ENCODE measurements at places on chromosomes 11 and 22. TPM values are rescaled to one million over a fixed set of nuclear protein-coding genes. Genes with fewer than 3 reads are reported as not detected.

GRCh38 chr11:15169815-15170551 is 55.3 kb downstream of the INSC start:
- H3K27ac ChIP-seq, result no peak overlapping the region
- DNase-seq, result peak; percentile 43
- H3K4me3 ChIP-seq, result no peak overlapping the region
- no peaks in the 10 kb centered on the region for H3K27me3 ChIP-seq
- no peaks in the 10 kb centered on the region for H3K36me3 ChIP-seq

GRCh38 chr11:128629516-128630106 is 42.3 kb upstream of the ETS1 start:
- no peaks in the 10 kb centered on the region for H3K36me3 ChIP-seq
- H3K27ac ChIP-seq, result no peak overlapping the region
- no peaks in the 10 kb centered on the region for H3K27me3 ChIP-seq
- H3K4me1 ChIP-seq, result peaks cover 16% of the 10 kb centered on the region
- H3K4me3 ChIP-seq, result no peak overlapping the region

PPM1F gene
- 37.8 TPM for total RNA-seq

DNA sequence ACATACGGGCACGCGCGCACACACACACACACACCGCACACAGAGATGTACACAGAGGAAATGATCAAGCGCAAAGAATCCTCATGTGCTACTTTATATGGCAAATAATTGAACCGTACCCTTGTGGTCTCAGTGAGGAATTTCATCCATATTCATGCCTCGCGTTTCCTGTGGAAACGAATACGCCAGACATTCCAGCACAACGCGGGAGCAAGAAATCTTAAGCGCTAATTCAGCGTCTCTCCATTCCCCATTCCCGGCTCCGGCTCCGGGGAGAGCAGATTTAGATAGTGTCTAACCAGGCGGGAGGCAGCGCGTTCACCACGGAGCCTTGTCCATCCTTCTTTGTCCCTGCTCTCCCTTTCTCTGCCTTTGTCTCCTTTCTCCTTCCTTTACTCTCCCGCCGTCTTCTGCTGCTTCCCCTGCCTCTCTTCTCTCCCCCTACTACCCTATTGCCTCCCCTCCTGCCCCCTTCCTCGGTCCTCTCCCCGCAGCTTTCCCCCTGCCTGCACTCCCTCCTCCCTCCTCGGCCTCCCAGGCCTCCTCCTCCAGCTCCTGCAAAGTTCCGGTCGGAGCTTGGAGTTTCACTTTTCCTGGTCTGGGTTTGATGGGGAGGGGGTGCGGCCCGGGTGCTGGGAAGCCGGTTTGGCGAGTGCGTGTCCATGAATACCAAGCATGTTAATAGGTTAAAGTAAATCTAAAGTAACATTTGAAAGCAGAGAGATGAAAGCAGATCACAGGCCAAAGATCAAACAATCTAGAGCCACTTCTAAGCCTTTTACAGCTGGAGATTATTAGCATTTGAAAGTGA is 579.3 kb downstream of the BUD13 start:
- H3K27ac ChIP-seq, result no peak overlapping the region
- no peaks in the 10 kb centered on the region for H3K36me3 ChIP-seq
- no peaks in the 10 kb centered on the region for H3K4me1 ChIP-seq
- H3K27me3 ChIP-seq, result peaks cover 11% of the 10 kb centered on the region

DNA sequence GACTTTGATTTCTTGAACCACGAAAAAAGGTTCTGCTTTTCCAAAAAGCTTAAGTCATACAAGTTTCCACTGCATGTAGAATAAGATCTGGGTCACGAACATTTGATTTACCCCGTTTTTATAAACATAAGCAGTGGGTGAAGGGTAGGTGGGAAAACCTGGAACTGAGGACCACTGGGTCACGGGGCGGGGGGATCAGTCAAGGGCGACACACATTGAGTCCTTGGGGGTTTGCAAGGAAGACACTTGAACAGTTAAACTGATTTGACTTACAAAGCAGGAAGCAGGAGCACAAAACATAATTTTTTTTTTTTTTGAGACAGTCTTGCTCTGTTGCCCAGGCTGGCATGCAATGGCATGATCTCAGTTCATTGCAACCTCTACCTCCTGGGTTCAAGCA is 10.9 kb downstream of the FADS3 start:
- no peaks in the 10 kb centered on the region for H3K36me3 ChIP-seq
- no peak overlapping the region for H3K27ac ChIP-seq
- no peak overlapping the region for H3K4me3 ChIP-seq
- no peaks in the 10 kb centered on the region for H3K27me3 ChIP-seq
- no peak for DNase-seq

GRCh38 chr22:41021061-41021612 is 70.0 kb downstream of the RBX1 start:
- no peaks in the 10 kb centered on the region for H3K36me3 ChIP-seq
- DNase-seq, result peak; percentile 32
- no peak overlapping the region for H3K27ac ChIP-seq
- H3K4me3 ChIP-seq, result peak overlapping the region; percentile 82
- H3K4me1 ChIP-seq, result no peaks in the 10 kb centered on the region

MN1 gene
- total RNA-seq, result 25.9 TPM

- no peaks in the 10 kb centered on the region for H3K27me3 ChIP-seq
- 0 out of 2 replicates have a peak overlapping the region, but pooled peaks have one; percentile 29 for H3K4me3 ChIP-seq
- 0 out of 2 replicates have a peak overlapping the region, but pooled peaks have one; percentile 5 for H3K27ac ChIP-seq
- DNase-seq, result peak; percentile 71
- peaks cover 13% of the 10 kb centered on the region for H3K4me1 ChIP-seq
Observed at GRCh38 chr11:92322225-92322624, 97.6 kb downstream of the FAT3 start.

GRCh38 chr22:39437791-39438704 is 18.8 kb upstream of the MGAT3 start:
- H3K27me3 ChIP-seq, result no peaks in the 10 kb centered on the region
- no peak overlapping the region for H3K4me3 ChIP-seq
- 0 out of 2 replicates have a peak, but pooled peaks cover 3% of the 10 kb centered on the region for H3K4me1 ChIP-seq
- no peaks in the 10 kb centered on the region for H3K36me3 ChIP-seq
- H3K27ac ChIP-seq, result no peak overlapping the region

MS4A3 gene
- total RNA-seq, result not detected

Data from GM23248 (cell line).